NB4 (cell line): ENCODE measurements at places on chromosomes 6 and 20.

GRCh38 chr20:10040070-10040975 lies 5.5 kb downstream of the ANKEF1 start:
- no peak for DNase-seq

DNA sequence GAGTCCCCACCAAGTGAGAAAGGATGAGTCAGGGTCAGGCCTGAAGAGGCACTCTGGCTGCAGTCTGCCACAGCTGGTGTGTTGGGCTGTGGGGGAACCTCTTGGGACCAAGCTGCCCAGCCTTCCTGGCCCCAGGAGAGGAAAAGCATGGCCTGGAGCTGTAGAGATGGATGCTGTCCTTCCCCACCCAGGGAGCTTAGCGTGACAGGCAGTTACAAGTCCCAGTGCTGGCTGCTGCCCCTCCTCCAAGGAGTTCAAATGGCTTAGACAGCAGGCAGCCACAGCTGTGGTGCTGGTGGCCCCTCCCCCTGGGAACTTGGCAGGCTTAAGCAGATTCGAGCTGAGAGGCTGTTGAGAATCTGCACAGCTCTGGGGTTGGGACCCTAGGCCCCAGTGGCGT lies 253.2 kb downstream of the PLCB1 start:
- peak; percentile 66 for DNase-seq

DNA sequence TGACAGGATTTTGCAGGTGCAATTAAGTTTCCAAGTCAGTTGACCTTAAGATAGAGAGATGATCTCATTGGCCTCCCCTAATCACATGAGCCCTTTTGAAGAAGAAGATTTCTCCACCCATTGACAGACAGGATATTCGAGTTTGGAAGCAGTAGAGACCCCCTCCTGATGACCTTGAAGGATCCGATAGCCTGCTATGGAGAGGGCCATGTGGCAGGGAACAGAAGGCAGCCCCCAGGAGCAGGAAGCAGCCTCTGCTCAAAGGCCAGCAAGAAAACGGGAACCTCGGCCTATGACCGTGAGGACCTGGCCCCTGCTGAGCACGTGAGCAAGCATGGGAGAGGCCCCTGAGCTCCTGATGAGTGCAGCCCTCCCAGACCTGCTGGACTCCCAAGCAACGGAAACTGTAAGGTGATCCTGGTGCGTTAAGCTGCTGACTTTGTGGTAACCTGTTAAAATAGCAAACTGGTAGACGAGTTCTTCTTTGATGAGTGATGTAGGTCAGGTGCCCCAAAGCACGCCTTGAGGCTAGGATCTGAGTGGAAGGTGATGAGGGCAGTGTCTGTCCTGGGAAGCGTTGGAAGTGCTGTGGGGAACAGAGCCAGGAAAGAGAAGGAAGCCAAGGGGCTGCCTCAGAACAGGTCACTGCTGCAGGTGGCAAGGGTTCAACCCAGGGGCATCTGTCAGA lies 18.5 kb upstream of the TUBB2A start:
- DNase-seq = peak; percentile 26

- no peak for DNase-seq
These were observed 156.8 kb downstream of the DLL1 start for GRCh38 chr6:170134031-170134470.

DNA sequence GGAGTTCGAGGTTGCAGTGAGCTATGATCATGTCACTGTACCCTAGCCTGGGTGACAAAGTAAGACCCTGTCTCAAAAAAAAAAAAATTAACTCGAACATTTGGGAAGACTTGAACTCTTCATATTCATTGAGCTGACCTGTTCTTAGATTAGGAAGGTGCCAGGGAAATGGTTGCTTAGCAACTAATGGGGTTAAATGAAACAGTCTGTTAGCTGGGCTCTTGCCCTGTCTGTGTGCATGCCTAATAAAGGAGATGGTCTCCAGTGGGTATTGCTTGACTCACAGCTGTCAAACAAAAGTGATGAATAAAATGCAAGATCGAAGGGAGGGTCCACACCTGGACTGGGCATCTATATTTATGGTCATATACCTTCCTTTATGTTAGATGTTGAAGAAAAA lies 101.8 kb downstream of the KLHL32 start:
- no peak for DNase-seq

- DNase-seq = no peak
These were observed 129.4 kb upstream of the CENPW start for GRCh38 chr6:126210398-126211075.

GRCh38 chr20:59672576-59672975 lies 68.2 kb downstream of the PHACTR3 start:
- DNase-seq = no peak

DNA sequence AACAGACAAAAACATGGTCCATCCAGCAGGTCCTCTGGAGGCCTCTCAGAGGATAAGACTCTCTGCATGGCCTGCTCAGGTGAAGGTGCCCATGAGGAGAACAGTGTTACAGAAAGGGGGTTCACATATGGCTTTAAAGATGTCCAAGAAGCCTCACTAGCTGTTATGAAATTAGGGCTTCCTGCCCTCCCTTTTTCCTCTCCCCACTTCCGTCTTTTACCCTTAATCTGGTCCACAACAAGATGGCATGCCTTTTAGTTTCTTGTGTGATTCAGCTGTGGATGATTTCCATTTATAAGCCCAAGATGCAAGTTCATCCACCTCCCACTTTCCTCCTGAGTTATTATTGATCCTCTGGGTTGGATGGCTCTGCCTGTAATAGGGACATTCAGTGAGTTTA lies 14.0 kb downstream of the GCNT2 start:
- no peak for DNase-seq

DNA sequence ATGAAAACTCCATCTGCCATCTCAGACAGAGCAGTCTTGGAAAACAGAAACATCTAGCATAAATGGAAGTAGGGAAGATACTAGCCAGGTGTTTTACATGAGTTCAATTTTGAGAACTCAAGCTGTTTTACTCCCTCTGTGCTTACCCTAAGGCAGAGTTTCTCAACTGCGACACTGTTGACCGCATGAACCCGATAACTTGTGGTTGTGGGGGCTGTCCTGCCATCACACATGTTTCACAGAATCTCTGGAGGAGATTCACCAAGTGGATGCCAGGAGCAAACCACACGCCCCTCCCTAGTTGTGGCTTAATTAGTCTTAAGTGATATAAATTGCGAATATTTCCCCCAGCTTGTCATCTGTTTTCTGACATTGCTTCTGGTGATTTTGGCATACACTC lies 2.3 kb upstream of the SERPINB6 start:
- DNase-seq = peak; percentile 91

- DNase-seq = no peak
These were observed 138.9 kb downstream of the ADGRG6 start for GRCh38 chr6:142440600-142441293.

DNA sequence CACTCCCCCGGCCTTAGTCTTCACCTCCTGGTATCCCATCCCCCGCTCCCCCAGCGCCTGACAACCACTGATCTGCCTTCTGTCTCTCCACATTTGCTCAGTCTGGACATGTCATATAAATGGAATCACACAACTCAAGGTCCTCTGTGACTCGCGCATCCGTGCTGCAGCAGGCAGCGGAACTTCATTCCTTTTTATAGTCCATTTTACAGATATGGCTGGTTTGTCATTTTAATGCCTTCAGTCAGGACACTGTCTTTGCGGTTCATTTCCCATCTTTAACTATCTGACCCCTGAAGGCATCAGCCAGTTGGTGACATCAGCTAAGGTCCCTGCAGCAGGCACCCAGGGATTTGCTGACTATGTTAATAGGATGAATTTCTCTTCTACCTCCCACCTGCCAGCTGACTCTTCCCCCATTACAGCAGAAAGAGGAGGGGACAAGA lies 125.7 kb downstream of the ZMYND8 start:
- peak; percentile 15 for DNase-seq

DNA sequence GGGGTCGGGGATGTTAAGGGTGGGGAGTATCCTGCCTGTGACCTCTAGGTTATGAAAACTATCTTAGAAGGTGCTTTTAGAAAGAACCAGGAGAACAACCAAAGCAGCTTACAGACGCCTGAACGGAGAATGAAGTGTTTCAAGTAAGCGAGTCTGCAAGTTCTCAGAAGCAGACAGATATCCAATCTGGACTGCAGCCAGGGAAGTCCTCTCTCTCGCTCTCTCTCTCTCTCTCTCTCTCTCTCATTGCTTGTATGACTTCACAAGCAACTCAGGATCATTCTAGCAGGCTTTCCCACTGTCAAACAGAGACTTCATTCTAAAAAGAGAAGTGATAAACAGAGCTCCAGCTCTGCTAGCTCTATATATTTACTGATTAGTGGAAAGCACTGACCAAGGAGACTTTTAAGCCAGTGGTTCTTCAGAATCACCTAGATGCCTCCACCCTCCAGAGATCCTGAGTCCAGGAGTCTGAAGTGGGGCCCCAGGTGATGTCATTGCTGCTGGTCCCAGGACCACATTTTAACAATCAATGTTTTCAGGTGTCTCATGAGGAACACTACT lies 6.0 kb downstream of the TCF21 start:
- no peak for DNase-seq

GRCh38 chr6:44868910-44869309 lies 459.2 kb upstream of the RUNX2 start:
- no peak for DNase-seq

DNA sequence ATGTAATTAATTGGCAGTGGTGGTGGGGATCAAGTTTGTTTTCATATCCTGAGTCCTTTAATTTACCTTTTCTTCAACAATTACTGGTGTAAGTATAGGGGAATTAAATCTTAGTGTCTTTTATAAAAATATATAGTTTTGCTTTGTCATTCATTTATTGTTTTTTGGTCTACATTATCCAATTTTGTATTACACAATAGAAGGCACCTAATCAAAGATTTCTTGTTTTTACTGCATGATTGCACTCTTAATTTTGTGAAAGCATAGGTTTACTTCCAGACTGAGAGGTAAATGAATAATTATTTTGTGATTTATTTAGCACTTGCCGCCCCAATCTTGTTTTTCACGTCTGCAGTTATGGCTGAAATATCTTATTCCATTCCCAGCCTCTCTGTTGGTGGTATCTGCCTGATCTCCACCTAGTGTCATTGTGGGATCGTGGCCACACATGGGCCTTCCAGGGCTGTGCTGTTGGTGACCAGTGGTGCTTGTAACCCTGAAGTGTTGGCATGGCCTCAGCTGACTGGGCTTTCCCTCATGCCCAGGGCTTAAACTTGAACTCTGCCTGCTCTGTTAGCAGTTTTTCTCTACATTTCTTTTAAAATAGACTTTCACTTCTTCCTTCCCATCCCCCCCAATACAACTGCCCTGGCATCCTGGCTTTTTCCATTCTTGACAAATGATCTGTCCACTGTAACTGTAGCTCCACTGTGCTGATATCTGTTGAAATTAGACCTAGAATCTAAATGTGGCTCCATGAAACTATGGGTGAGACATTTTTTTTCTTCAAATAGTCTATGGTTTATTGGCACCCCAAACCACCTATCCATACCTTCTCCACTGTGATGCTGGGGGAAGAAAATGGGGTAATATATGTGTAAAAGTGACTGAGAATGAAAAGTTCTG lies 24.8 kb downstream of the E2F3 start:
- no peak for DNase-seq

DNA sequence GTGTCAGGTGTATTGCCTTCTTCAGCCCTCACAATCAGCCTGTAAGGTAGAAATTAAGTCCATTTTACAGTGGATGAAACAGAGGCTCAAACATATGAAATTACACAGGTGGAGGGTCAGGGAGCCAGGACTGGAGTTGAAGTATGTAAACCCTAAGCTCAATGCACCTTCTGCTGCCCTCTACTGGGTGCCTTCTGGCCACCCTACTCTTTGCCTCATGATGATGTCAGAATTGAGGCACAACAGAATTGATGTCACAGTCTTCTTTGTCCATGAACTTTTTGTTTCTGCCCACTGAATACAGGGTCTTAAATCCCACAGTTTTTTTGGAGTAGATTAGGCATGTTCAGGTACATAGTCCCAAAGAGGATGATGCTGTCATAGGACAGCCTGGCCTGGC lies 400.8 kb upstream of the CHD6 start:
- DNase-seq = peak; percentile 23

DNA sequence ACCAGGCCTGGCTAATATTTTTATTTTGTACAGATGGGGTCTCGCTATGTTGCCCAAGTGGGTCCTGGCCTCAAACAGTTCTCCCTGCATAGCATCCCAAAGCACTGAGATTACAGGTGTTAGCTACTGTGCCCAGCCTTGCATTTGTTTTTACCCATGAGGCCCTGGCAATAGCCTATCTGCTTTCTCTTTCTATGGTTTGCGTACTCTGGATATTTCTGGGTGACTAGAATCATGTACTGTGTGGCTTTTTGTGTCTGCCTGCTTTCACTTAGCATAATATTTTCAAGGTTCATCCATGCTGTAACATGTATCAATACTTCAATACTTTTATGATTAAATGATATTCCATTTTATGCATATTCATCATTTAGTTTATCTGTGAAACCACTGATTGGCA lies 451.7 kb downstream of the GRIK2 start:
- no peak for DNase-seq

DNA sequence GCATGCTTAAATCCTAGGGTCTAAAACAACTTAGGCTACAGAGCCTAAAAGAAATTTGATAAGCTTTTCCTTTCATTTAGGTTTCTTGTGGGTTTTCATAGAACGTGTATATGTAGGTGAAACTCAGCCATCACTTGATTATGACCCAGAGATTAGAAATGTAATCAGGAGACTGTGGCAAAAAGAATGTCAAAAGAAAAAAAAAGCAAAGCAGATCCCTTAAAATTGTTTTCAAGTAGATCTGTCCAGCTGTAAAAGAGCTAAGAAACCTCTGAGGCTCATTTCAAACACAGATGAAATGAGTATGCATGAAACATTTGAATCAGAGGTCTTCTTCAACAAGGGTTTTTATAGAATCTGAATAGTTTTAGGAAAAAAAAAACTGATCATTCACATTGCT lies 341.3 kb upstream of the PRDM1 start:
- DNase-seq = no peak

GRCh38 chr6:170074907-170075306 lies 216.0 kb downstream of the DLL1 start:
- DNase-seq = no peak

DNA sequence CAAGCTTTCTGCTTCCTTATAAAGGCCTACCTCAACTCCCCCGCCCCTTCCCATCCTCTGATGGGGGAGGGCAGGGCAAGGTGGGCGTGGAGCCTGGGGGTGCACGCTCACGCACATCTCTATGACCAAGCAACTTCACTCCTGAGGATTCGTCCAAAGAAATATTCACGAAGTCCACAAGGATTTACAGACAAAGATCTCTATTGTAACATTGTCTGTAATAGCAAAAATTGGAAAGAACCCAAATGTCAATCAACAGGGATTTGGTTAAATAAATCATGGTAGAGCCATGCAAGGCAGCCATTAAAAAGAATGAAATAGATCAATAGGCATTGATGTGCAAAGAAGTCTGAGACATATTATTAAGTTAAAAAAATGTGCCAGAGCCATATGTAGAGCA lies 130.4 kb upstream of the AFDN start:
- no peak for DNase-seq

DNA sequence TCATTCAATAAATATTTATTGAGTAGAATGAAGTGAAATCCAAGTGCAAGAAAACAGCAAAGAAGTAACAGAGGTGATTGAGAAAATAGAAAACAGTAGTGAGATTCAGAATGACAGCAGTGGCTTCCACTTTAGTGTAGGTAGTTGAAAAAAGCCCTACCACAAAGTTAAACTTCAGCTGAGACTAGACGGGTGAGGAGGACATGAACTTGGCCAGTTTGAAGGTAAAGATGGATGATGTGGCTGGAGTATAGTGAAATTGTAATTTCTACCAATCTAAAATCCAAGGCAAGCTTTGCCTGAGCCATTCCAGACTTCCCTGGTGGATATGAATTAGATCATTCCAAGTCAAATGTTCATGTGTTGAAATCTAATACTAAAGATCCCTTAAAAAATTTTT lies 32.6 kb upstream of the AHI1 start:
- no peak for DNase-seq

- DNase-seq = no peak
These were observed 757.8 kb downstream of the EYS start for GRCh38 chr6:64949257-64949656.
